Left renal cortex interstitium (tissue), 4 donors: ENCODE measurements at places on chromosomes 3 and 15.
A peak's percentile ranks its signal among the peaks of the same experiment; 100 is the strongest.

DNA sequence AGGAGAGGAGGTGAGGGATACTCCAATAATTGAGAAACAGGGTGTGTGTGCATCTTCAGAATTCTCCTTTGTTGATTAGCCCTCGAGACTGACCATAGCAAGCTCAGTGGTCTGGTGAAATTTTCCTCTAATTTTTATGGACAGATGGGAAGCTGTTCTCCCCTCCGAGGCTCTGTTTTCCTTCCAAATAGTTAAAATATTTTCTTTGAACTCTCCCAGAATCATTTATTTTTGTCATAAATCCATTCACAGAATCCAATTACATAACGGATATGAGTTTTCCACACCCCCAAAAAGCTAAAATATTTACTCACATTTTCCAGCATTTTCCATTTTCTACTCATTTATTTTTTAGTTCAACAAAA, 36.5 kb downstream of the QTRT2 start:
- DNase-seq, result no peak

- DNase-seq, result no peak
These were observed 150.1 kb upstream of the FHIT start for GRCh38 chr3:61401359-61401758.

DNA sequence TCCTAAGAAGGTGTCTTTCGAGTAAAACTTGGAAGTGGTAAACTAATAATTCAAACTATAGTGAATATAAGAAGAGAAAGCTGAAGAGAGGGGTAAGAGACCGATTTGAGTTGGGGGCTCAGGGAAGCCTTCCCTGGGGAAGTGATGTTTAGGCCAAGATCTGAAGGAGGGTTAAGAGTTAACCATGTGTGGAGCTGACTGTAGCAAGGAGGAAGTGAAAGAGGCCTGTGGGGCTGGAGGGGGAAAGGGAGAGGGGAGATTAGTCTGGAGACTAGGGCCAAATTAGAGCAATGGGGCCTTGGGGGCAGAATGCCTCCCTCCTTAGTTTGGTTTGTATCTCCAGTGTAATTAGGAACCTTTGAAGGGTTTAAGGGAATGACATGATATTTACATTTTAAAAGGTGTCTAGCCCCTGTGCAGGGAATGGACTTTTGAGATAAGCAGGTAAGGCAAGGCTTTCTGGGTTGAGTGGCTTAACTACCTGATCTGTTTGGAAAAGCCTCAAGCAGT, 2.2 kb downstream of the ZNF592 start:
- DNase-seq, result no peak

GRCh38 chr3:46509661-46510187, 11.9 kb downstream of the RTP3 start:
- no peak for DNase-seq

- DNase-seq, result peak; percentile 3
These were observed 104.7 kb downstream of the UNC13C start for GRCh38 chr15:54082836-54083492.

DNA sequence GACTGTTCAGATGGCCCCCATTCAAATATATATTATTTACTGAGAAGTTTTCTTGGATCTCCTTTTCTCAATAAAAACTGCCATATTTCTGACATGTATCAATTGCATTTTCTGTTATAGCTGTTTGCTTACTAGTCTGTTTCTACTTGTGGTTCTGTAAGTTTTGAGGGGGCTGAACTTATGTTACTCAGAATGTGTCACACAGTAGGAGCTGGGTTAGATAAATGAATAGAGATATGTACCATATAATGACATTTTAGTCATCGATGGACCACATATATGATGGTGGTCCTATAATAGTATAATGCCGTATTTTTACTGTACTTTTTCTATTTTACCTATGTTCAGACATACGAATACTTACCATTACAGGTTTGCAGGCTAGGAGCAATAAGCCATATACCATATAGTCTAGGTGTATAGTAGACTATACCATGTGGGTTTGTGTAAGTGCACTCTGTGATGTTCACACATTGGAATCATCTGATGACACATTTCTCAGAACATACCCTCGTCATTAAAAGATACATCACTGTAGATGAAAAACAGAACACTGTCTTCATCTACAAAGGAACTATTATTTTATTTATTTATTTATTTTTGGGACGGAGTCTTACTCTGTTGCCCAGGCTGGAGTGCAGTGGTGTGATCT, 22.3 kb downstream of the PPP4R2 start:
- DNase-seq, result no peak

DNA sequence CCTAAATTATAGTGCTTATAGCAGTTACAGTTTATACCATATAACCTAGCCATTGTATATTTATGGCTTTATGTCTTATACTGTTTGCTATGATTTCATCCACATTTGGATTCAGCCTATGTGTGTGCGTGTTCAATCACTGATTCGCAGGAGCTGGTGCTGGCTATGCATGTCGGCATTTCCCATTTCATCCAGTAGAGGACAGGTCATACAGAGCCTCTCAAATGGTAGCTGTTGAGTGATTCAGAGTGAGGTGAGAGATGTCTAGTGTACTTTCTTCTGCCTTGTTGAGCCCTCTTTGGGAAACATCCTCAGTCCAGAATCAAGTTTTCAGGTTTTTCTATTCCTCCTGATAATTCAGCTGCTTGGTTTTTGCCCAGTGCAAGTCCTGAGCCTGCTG, 76.1 kb downstream of the FRMD4B start:
- no peak for DNase-seq

GRCh38 chr3:38574411-38575278, 74.8 kb downstream of the SCN5A start:
- no peak for DNase-seq

- no peak for DNase-seq
These were observed 679.3 kb downstream of the OTOL1 start for GRCh38 chr3:162175878-162176277.

DNA sequence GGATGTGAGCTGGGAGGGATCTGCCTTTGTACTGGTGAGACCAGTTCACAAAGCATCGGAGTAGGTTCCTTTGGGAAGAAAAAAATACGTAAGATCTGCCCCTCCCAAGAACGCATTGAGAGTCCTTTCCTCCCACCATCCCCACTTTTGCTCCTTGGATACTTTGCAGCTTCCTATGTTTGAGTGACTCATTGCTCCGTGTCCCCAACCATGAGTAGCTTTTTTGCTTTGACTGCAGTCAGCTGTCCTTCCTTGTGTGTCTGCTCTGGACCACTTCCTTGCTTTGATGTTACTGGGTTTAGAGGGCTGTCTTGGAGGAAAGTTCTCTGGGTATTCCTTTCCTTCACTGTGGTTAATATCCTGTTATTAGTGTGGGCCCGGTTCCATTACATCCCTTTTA, 43.2 kb upstream of the PTPN23 start:
- DNase-seq, result no peak
